ENCODE measurements at places on chromosomes 13 and 19.

- no peak for DNase-seq
These were observed 324.1 kb upstream of the PCDH9 start for GRCh38 chr13:67554286-67554685.

- DNase-seq, result no peak
These were observed 8.1 kb upstream of the ARRDC2 start for GRCh38 chr19:17999684-18000479.

- no peak for DNase-seq
These were observed 1.3 kb downstream of the LAMP1 start for GRCh38 chr13:113298043-113298945.

DNA sequence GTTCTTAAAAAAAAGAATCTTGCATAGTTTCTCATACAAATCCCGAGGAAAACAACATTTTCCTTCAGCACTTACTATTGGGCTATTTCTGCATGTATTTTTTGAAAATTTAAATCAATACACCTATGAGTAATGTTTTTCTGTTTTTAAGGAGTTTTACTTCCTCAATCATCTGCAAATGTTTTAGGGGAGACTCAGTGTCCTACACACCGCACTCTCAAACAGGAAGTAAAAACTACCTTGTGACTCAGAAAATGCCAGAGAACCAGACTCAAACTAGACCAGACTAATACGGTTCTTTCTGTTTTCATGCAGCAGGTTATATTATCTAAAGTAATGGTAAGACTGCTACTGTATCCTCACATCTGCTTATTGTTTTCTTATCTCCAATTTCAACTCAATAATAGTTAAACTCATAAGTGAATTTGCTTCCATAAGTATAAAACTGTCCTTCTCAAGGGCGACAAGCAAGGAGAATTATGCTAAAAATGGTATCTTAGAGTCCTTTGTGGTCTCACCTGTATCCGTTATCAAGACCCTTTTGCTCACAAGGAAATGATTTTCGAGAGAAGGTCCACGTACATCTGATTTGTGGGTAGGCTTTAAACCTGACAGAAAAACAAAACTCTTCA lies 52.5 kb downstream of the FLT3 start:
- DNase-seq, result no peak

DNA sequence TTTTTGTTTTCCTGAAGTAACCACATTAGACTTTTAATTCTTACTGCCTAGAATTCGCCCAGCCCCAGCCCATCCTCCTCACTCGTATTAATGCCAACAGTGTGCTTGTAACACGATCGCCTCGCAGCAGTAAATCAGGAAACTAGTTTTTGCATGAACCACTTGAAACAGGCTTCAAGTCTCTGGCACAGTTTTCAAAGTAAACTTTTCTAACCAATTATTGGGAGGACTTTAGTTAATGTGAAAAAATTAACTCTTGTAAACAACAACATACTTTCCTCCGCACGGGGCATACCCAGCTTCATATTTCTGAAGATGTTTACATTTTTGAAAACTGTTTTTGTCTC lies 39.2 kb downstream of the TNFRSF19 start:
- no peak for DNase-seq

GRCh38 chr13:41004875-41005693 lies 14.0 kb downstream of the ELF1 start:
- DNase-seq, result no peak

DNA sequence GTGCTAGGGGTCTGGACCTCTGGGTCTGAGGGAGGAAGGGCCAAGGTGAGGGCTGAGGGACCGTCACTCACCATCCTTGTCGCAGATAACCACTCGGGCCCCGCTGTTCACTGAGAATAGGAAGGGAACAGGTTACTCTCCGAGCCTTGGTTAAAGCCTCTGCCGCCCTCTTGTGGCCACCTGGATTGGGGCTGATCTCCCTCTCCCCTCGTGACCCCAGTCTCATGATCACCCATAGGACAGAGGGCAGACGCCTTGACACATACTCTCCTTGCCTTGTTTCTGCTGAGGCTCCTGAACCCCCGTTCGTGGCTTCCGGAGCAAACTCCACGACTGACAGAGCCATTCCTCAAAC lies 580 bp downstream of the HSD17B14 start:
- DNase-seq, result peak; percentile 94

DNA sequence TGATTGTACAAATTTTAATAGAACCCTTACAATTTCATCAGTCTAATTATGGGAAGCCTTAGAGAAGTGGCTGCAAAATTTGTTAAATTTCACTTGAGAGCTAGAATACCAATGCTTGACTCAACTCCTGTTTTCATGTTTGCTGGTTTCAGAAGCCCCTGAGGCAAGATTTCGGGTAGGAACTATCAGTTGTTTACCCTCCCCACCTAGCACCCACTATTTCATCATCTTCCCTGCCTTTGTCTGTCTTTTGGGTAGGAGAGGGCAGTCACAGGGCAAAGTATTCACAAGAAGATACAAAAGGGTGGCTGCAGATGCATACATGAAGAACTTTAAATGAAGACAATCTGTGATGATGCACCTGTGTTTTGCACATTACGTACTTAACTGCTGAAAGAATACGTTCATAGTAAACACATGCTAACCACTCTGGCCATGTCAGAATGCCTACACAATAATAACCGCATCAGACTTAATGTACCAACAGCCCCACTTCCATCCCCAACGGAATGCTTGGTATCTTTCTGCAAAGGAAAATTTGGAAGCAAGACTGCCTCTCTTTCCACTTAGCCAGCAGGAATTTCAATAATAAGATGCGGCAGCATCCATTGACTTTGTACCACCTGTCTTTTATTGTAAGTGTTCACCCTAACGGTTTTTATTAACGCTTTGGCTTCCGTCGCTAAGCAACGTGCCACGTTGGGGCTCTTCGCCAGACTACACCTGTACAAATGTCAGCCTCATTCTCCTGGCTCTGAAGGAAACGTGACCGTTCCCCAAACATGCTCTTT lies 30.4 kb downstream of the TPT1 start:
- no peak for DNase-seq

DNA sequence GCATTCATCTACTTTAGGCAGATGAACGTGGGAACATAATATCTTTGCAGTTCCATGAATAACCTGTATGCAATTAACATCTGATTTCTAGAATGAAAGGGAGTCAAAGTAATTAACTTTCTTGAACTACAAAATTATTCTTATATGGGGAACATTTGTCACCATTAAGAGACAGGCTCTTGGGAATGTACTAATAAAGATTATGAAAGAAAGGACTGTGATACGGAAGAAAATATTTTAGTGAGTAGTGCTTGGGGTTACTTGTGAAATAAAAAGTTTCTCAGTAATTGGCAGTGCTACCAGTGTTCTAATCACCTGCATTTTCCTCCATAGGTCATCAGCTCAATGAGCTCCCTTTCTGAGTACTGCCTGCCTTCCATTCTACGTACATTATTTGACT lies 85.4 kb downstream of the FRY start:
- DNase-seq, result no peak

GRCh38 chr13:40814803-40815202 lies 25.4 kb downstream of the SLC25A15 start:
- no peak for DNase-seq

- DNase-seq, result no peak
These were observed 3.4 kb downstream of the PVR start for GRCh38 chr19:44647144-44647543.

DNA sequence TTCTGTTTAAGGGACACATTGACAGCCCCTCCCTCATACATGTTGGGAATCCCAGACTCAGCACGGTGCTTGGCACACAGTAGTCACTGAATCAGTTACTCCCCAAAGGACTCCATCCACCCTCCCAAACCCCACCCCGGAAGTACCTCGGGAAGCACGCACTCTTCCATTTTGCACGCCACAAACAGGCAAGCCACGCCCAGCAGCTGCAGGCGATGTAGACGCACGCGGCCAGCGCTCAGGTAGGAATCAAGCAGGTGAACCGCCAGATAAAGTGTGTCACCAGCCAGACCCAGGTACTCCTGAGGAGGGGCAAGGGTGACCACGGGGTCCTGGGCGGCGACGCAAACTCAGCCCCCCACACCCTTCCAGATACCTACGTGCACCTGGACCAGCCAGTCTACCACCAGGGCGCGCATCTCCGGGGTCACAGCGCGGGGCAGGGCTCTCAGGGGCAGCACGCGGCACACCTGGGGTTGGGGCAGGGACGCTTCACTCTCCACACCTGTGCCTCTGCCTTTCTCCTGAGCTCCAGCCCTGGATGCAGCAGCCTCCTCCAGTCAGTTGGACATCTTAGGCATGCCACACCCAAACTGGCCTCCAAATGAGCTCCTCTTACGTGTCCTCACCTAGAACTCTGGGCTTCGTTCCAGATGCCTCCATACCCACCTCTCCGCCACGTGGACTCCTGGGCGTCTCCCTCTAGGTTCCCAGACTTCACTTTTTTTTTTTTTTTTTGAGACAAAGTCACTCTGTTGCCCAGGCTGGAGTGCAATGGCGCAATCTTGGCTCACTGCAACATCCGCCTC lies 1.9 kb downstream of the CCNP start:
- no peak for DNase-seq

DNA sequence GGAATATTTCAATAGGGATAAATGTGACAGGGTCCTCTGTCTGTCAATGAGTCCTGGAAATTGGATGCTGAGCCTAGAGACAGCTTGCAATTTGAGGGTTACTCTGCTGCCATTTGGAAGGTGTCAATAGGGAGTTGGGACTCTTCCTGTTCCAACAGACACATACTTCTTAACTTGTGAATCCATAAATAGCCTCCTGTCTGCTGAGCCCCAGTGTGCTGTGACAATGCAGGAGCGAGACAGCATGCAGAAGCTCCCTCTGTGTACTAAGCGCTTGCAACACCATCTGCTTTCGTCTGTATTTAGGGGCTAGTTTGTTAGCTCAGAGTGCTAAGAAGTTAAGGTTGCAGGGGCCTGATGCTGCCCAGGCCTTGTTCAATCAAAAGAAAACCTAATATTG lies 58.5 kb upstream of the GPR12 start:
- DNase-seq, result no peak

DNA sequence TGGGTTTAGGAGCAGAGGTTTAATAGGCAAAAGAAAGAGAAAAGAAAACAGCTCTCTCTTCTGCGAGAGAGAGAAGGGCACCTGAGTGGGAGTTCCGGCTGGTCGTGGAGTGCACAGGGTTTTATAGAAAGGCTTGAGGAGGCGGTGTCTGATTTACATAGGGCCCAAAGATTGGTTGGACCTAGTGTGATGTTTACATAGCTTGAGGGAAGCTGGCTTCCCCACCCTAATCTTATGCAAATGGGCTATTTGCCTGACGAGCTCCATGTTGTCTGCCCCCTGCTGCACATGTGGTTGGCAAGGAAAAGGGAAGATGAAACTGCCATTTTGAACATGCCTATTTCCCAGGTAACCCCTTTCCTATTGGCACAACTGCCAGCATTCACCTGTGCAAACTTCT lies 21.5 kb upstream of the MEDAG start:
- DNase-seq, result no peak

DNA sequence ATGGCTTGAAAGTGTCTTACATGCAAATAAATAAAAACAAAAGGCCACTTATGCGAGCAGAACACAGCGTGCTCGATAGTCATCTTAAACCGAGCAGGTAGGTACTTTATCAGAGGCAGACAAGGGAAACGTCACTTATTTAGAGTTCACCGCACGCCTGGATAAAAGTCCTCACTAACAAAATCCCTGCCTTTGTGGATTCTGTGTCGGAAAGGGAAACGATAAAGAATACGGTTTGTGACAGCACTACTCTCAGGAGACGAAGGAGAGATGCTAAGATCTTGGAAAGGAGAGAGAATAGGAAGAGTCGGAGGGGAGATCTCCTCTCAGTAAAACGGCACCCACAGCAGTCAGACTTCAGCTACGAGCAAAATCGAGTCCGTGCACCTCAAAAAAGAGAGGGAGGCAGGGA lies 581 bp downstream of the RCBTB1 start:
- DNase-seq, result no peak

DNA sequence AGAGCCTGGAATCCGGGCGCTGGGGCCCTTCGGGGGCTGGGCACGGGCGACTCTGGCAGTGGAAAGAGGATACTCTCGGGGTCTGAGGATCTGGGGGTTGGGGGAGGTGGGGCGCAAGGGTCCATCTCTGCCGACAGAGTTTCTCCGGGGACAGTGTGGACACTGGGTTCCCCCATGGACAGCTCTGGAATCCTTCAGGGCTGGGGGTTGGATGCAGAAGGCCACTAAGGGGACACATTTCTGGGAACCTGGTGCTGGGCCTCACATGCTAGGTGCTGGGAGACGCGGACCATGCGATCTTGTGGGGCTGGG lies 2.3 kb downstream of the TGFBR3L start:
- no peak for DNase-seq

DNA sequence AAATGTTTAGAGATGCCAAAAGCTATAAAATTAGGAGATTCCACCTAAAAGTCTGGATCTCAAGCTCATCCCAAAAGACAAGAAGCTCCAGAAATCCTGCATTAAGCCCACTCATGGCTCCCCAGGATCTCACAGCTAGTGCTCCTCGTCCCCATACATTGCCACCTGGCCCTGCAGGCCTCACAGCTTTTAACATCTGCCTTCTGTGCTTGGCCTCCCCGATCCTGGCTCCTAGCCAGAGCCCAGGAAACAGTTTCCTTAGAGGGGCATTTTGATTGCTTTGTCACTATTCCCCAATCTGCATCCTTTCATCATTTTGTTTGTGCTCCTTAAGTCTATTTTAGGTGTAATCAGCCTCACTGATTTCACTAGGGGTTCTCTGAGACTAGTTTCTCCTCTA lies 14.5 kb upstream of the DCT start:
- no peak for DNase-seq

DNA sequence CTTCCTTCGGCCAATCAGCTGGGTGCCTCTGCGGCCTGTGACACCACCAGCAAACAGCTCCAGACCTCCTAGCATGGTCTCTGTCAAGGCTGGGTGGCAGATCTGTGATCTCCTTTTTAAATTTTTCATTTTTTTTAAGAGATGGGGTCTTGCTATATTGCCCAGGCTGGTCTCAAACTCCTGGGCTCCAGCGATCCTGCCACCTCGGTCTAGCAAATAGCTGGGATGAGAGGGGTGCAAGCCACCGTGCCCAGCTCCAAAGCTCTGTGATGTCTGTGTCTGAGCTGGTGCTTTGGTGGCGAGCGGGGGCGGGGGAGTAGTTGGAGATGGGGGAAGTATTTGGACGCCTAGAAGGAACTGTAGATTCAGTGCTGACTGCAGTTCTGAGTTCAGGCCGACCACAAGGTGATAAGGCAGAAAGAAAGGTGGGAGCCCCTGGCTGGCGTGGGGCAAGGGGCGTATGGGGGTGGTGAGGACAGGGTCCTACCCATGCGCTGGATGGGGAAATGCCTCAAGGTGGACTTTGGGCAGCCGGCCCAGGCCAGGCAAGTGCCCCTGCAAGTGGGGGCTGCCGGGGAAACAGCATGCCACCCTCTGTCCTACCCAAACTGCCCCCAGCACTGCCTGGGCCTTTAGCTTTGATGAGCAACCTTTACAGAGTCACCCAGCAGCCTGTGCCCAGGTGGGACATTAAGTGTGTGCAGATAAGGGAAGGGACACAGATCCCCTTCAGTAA lies 5.5 kb downstream of the DPP9 start:
- no peak for DNase-seq

- DNase-seq, result peak; percentile 22
These were observed 38.0 kb upstream of the ZNF573 start for GRCh38 chr19:37817180-37817981.
